ENCODE measurements at places on chromosomes 6 and 20.
A peak's percentile ranks its signal among the peaks of the same experiment; 100 is the strongest.

DNA sequence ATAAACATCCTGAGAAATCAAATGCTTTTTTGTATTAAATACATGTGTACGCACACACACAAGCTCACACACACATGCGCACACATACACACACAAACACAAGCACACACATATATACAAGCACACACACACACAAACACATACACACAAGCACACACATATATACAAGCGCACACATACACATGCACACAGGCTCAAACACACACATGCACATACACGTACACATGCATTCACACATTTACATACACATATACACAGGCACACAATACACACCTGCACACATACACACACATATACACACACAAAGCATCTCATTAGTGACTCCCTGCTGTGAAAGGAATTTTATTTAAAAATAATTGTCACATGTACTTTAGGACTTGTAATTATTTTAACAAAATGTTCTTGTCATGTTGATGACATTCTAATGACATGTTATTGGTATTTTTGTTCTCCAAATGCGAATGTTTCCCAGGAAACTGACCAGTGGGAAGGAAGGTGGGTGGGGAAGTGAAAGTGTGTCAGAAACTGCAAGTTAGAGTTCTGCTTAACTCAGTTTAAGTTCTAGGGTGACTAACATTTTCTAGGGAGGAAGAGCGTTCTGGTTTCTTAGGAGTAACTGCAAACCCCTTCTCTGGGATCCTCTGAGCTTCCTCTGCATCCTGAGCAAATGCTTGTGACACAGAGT is 113.9 kb upstream of the ZNF217 start:
- DNase-seq: no peak

DNA sequence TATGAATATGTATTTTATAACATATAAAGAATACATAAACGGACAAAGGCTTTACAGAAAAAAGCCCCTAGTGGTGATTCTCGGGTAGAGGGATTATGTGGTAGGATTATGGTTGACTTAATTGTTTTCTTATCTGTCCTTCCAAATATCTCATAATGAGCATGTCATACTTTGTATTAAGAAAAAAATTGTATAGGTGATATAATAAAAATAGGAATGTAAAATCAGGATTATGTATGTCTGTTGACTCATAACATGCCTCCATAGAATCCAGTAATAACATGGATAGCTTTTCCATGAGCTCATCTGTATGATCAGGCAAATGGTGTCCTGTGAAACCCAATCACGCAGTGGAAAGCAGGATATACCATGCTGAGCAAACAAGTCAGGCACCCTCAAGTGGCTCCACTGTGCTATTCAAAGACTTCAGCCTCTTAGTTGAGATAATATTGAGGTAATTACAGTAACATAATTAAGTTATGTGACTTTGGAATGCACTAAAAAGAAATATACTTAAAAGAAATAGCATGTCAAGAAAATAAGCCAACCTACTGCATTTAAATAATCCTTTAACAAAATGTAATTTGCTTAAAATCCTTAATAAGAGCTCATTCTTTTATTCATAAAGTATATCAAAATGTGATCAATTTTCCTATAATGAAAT is 39.6 kb upstream of the PRELID3B start:
- no peak for DNase-seq

DNA sequence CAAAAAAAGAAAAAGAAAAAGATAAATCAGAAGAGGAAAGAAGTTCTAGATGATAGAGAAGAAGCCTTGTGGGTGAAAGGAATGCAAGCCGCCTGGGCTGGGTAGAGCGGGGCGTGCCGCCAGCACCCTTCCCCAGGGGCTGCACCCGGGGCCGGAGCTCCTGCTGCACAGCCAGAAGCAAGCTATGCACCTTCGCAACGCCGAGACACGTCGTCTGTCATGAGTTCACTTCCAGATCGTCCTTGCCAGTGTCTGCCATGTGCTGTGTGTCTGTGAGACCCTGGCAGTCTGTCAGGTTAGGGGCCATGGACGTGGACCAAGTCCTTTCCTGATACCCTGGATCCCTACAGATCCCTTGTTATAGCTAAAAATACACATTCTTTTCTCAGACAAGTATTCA is 25.5 kb upstream of the ADRM1 start:
- no peak for DNase-seq

DNA sequence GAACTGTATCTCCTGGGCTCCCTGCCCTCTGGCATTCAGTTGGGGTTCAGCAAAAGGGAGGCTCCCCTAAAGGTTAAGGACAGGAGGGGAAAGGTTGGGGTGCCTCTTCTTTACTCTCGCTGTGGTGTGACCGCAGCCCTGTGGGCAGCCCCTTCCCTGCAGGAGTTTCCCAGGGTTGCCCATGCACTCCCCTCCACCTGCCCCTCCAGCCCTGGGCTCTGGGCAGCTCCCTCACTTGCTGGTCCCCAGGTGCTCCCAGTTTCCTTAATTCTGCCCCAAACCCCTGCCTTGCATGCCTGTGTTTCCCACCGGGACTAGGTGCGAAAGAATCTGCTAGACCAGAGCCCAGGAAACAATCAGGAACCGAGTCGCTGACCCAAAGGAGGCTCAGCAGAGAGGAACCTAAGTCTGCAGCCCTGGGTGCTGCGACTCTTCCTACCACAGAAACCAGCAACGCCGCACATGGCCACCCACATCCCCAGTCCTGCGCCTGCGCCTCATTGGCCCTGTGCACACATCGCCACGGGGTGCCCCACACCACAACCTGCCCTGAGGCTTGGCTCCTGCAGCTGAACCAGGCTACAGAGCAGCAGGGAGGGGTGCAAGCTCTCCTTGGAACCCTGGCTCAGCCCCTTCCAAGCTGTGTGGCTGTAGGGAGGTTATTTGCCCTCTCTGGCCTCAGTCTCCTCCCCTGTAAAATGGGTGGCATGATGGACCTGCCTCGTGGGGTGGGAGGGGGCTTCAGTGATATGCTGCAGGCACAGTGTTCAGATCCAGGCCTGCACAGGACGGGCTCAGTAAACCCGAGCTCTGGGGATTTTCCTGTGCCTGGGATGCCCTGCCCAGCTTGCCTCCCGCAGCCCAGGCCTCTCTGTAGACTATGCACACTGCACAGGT is 487.6 kb downstream of the PREX1 start:
- no peak for DNase-seq

DNA sequence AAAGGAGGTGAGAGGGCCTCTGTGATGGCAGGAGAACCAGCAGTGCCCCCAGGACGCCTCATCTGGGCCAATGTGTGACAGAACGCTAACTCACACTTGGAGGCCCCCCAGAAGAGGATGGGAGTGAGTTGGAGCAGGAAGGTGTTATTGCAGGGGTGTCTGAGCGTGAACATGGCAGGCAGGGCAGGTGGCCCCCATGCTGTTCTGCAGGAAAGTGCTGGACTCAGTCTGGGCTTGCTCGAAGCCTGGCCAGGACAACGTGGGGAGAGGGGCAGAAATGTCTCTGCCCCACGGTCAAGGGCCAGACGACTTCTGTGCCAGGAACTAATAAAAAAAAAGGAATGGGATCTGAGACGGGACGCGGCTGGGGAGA is 931 bp upstream of the EBF4 start:
- DNase-seq: no peak

- DNase-seq: no peak
Measured at GRCh38 chr6:106356378-106356777, 4.1 kb upstream of the CRYBG1 start.

DNA sequence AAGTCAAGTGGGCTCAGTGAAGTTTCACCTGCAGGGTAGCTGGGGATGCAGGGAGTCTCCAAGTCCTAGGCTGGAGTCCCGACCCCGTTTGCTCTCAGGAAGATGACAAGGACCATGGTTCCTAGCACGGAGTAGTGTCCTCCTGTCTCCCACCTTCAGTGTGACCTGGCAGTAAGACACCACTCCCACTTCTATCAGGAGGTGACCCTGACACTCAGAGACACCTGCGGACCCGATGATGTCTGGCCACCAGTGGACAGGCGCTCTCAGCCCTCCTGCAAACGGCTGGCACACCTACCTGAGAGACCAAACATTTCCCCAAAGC is 1.1 kb downstream of the SOD2 start:
- DNase-seq: no peak

GRCh38 chr6:27251112-27251605 is 3.7 kb downstream of the PRSS16 start:
- DNase-seq: peak; percentile 81

- DNase-seq: no peak
Measured at GRCh38 chr20:18541741-18542140, 25.5 kb upstream of the SMIM26 start.

- DNase-seq: no peak
Measured at GRCh38 chr20:35370751-35371150, 41.0 kb downstream of the UQCC1 start.

- no peak for DNase-seq
Measured at GRCh38 chr20:52349806-52350205, 158.2 kb upstream of the ZFP64 start.

GRCh38 chr6:16320533-16321340 is 82.3 kb downstream of the GMPR start:
- peak; percentile 74 for DNase-seq

- peak; percentile 81 for DNase-seq
Measured at GRCh38 chr6:44268095-44268628, 2.1 kb upstream of the TMEM151B start.

DNA sequence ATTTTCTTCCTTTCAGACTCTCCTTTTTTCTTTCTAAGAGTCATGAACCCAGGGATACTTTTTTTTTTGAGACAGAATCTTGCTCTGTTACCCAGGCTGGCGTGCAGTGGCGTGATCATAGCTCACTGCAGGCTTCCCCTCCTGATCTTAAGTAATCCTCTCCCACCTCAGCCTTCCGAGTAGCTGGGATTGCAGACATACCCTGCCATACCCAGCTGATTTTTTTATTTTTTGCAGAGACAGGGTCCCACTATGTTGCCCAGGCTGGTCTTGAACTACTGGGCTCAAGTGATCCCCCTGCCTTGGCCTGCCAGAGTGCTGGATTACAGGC is 32.8 kb upstream of the IER3 start:
- no peak for DNase-seq

DNA sequence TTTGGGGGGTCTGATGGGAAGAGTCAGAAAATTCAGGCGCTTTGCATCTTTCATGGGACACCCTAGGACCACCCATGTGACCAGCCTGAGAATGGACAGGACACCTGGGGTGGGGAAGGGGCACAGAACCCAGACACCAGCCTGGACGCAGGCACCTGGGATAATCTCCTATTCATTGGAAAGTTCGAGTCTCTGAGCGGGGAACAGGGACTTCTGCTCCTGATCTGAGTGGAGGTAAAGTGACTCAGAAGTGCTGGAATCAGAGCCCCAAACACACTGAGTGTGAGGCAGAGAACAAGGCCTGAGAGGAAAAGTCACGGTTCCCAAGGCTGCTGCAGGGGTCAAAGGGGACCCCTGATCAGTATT is 1.4 kb downstream of the HLA-B start:
- no peak for DNase-seq

DNA sequence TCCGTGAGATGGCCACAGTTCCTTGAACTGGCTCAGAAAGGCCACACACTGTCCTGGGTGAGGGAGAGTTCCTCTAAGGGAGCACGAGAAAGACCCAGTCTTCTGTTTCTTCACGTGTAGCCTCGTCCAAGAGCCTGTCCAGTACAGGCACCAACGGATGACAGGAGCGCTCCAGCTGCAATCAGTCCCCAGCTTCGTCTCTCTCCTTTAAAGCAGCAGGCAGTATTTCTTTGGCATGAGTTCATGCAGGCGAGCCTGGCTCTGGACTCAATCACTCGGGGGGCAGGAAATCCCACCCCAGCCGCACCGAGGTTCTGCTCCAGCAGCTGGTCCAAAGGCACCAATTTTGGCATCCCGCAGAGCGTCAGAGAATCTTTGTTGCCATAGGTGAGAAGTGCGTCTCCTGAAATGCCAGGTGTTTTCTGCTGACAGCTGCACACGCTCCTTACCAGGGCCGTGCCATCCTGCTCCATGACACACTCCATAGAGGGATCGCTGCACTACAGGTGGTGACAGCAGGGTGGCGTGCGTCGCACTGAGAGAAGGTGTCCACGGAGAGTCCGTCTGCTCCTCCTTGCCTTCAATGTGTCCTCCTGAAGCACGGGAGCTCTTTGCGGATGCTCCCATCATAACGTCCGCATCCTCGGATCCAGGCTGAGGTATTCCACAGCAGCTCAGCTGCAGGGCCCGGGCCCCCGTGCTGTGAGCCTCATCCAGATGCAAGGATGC is 59.6 kb upstream of the AFDN start:
- DNase-seq: peak; percentile 92

DNA sequence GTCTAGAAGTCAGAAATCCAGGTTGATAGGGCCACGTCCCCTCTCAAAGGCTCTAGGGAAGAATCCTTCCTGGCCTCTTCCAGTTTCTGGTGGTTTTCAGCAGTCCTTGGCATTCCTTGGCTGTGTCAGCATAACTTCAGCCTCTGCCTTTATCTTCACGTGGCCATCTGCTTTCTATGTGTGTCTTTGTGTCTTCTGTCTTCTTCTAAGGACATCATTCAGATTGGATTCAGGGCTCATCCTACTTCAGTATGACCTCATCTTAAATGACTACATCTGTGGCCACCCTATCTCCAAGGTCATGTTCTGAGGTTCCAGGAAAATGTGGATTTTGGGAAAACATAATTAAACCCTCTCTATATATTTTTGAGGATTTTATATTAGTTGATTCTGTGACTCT is 23.0 kb downstream of the C6orf89 start:
- DNase-seq: no peak

- no peak for DNase-seq
Measured at GRCh38 chr6:104653781-104654180, 205.9 kb downstream of the HACE1 start.

GRCh38 chr6:120248451-120248850 is 898.9 kb upstream of the MAN1A1 start:
- DNase-seq: no peak

GRCh38 chr6:13624871-13625288 is 9.7 kb downstream of the NOL7 start:
- DNase-seq: no peak

- no peak for DNase-seq
Measured at GRCh38 chr6:109295109-109295773, 87.0 kb downstream of the CD164 start.

DNA sequence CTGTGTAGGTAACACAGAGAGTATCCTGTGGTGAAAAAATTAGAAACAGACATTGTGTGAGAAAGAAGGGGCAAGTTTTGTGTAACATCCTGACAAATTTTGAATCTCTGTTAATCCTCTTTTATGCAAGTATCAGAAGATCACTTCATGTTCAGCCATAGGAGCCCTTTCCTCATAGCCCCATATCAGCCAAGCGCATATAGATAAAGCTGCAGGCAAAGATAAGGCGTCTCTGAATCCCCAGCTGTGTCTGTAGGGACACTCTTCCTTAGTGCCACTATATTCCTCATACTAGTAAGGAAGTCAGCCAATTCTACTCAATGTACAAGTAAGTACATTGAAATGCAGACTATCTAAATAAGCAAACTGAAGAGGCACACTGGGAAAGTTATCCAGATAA is 22.3 kb downstream of the HTR1E start:
- no peak for DNase-seq

Data from NCI-H524 (cell line).